Activated gamma-delta T cell treated with Interleukin-2 at 50 U/mL for 16 hours (primary cell): ENCODE measurements at places on chromosomes 5 and 9.

- DNase-seq, result no peak
Measured at GRCh38 chr5:151156507-151157420, 815 bp downstream of the ANXA6 start.

- no peak for DNase-seq
Measured at GRCh38 chr5:72369711-72370110, 49.5 kb downstream of the PTCD2 start.

DNA sequence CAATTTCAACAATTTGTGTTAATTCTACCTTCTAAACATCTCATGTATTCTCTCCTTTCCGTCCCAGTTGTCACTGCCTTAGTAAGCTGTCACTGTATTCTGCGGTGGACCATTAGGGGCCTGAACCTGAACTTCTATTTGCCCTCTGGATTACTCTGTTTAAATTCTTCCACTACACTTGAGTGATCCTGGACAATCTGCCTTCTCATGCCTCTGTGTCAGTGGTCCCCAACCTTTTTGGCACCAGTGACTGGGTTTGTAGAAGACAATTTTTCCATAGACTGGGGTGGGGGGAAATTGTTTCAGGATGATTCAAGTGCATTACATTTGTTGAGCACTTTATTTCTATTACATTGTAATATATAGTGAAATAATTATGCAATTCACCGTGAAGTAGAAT is 1157.6 kb upstream of the SEMA6A start:
- no peak for DNase-seq

- no peak for DNase-seq
Measured at GRCh38 chr9:99606957-99607356, 214.7 kb upstream of the NR4A3 start.

GRCh38 chr5:172659909-172660628 is 19.0 kb downstream of the NEURL1B start:
- no peak for DNase-seq

DNA sequence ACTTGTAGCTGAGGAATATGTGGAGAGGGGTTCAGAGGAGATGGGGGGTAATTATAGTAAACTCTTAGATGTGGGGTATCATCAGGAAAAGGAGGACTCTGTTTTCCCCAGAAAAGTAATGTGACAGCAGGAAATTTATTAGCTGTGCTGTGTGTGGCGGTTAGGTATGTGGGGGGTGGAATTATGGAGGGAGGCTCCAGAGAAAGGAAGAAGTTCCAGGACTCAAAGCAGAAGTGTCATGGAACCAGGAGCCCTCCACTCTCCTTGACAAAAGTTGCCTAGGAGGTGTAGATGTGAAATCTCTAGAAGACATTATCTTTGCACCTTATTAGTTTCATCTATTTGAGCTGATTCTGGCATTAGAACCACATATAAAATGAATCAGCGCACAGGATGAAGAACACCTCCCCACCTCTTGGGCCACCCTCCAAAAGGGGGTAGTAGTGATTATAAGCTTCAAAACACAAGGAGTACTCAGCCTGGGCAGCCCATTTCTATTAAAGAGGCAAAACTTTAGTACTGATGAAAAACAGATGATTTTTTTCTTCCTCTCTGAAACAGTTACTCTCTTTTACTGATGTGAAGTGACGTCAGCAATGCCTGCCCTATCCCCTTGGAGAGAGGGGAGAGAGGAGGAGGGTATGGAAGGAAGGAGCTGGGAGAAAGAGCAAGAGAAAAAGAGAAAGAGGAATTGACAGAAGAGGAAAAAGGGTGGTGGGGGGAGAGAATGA is 18.2 kb downstream of the NR2F1 start:
- DNase-seq, result no peak

- peak; percentile 41 for DNase-seq
Measured at GRCh38 chr9:111926421-111926875, 29.8 kb downstream of the UGCG start.

- DNase-seq, result no peak
Measured at GRCh38 chr5:4068171-4068570, 472.5 kb downstream of the IRX1 start.

- DNase-seq, result no peak
Measured at GRCh38 chr5:89313044-89313443, 430.1 kb upstream of the MEF2C start.

GRCh38 chr9:95516734-95517558 is at the start of gene PTCH1:
Gene PTCH1, minus strand, starts transcription at chr9:95516971.
- peak; percentile 24 for DNase-seq

GRCh38 chr9:127166111-127166510 is 43.7 kb upstream of the ANGPTL2 start:
- DNase-seq, result no peak

DNA sequence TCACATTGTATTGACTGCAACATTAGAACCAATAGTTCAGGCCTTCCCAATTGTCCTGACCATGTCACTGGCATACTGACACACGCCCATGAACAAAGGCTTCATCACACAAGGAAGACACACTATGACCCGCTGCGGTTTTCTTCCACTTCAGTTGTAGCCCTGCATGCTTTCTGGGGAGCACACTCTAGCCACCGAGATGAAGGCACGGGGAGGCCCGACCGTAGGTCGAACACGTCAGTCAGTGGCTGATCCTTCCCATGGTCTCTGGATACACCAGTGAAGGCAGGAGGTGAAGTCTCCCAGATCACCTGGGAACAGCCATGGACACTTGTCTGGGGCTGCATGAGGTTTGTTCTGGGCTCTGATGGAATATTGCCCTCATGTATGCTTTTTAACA is 224.7 kb downstream of the FSTL4 start:
- no peak for DNase-seq

GRCh38 chr9:108869092-108869725 is 7.1 kb downstream of the ACTL7A start:
- no peak for DNase-seq

GRCh38 chr5:9516591-9516990 is 29.3 kb downstream of the SEMA5A start:
- no peak for DNase-seq

- DNase-seq, result no peak
Measured at GRCh38 chr5:43001748-43002147, 38.4 kb downstream of the ANXA2R start.

- no peak for DNase-seq
Measured at GRCh38 chr9:95552814-95553546, 36.2 kb upstream of the PTCH1 start.

GRCh38 chr9:137545123-137545522 is 5.1 kb downstream of the PNPLA7 start:
- no peak for DNase-seq

GRCh38 chr5:55123365-55123764 is 20.9 kb downstream of the GZMA start:
- DNase-seq, result no peak

- DNase-seq, result no peak
Measured at GRCh38 chr9:127860260-127860659, 5.8 kb upstream of the ENG start.

GRCh38 chr9:124843456-124844034 is 9.7 kb upstream of the WDR38 start:
- DNase-seq, result no peak

DNA sequence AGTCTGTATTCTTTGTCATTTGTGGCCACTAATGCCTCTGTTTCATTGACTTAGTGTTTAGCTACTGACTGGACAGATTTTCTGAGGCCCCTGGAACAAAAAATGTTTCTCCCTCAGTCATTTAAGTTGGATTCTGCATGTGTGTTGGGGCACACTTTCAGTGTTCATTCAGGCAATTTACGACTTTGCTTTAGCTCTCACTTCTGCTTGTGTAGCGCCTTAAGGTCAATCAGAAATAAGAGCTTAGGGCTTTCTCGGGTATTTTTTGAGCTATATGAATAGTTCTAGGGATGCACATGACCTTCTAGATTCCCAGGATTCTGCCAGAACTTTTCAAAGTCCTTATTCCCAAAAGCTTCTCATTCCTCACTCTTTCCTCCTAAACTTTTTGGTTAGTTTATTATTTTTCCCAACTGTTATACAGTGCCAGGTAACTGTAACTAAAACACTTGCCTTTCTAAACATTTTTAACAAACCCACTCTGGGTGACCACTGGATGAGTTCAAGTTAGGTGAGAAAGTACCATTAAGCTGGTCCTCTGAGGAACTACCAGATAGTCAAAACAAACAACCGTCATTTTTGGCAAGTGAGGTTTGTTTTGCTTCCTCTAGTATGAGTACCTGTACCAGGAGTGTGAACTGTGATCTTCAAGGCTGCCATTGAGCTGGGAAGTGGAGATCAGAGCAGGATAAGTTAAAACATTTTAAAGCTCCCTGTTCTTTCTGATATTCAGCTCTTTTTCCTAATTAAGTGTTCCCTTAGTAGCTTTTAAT is 571.3 kb upstream of the TLE4 start:
- DNase-seq, result no peak

GRCh38 chr5:11069041-11069440 is 308.0 kb upstream of the DAP start:
- DNase-seq, result no peak

DNA sequence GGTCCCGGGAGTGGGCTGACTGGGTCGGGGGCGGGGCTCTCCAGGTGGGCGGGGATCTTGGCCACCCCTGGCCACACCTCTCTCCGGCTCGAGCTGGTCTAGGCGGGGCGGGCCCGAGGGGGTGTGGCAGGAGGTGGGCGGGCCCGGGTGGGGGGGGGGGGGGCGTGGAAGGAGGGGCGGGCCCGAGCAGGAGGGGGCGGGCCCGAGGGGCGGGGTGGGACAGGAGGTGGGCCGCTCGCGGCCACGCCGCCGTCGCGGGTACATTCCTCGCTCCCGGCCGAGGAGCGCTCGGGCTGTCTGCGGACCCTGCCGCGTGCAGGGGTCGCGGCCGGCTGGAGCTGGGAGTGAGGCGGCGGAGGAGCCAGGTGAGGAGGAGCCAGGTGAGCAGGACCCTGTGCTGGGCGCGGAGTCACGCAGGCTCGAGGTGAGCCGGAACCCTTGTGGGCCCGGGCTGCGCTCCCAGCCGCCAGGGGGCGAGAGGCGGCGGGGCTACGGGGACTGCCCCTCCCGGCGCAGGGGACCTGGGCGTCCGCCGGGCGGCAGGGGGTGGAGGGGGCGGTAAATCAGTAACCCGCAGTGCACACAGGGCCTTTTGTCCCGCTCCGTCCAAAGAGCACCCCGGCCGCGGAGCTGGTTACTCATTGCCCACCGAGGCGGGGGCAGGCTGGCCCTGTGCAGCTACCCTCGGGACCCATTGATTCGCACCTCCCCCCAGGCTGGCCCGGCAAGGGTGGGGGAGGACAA is at the start of gene FGFR4:
Gene FGFR4, plus strand, starts transcription at position 262 of the 744 bp plus-strand sequence. CDS start 2,688 bp downstream, outside the sequence.
- peak; percentile 51 for DNase-seq

DNA sequence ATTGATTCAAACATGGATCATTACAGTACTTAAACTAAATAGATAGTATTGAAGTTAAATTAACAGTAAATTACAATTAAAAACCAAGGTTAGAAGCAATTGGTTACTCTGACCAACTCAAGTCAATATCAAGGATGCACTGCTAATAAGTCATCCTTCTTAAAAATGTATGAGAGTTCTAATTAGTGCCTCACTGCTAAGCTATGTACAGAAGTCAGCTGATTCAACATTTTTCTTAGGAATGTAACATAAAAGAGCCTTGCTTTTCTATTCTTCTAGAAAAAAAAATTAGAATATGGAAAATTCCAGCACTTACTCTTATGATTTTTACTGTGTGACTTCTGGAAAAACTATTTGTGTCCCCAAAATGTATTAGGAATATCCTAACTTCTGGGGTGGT is 75.7 kb upstream of the FBN2 start:
- DNase-seq, result no peak

- no peak for DNase-seq
Measured at GRCh38 chr5:106368021-106368420, 1302.7 kb downstream of the EFNA5 start.

GRCh38 chr9:129023908-129024233 is 4.3 kb downstream of the SH3GLB2 start:
- no peak for DNase-seq
